ENCODE measurements at places on chromosomes 5 and 9.

DNA sequence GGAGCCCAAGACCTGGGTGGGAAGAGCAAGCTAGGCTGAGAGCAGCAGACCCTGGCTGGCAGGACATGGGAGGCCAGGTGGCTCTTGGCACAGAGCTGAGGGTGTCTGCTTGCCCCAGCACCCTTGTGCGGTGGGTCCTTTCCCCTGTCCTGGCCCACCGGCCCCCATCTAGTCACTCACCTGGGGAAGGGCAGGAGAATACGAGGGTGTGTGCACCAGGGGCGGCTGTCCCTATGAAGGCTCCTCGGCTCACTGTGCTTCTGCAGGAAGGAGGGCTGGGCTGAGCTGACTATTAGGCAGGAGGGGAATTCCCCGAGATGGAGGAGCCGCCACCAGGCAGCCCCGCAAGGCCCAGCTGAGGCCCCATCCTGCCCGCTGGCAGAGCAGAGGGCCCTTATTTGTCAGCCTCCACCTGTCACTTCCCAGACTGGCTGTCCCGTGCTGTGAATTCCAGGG, 6.1 kb upstream of the TNIP1 start:
- no peak for DNase-seq

DNA sequence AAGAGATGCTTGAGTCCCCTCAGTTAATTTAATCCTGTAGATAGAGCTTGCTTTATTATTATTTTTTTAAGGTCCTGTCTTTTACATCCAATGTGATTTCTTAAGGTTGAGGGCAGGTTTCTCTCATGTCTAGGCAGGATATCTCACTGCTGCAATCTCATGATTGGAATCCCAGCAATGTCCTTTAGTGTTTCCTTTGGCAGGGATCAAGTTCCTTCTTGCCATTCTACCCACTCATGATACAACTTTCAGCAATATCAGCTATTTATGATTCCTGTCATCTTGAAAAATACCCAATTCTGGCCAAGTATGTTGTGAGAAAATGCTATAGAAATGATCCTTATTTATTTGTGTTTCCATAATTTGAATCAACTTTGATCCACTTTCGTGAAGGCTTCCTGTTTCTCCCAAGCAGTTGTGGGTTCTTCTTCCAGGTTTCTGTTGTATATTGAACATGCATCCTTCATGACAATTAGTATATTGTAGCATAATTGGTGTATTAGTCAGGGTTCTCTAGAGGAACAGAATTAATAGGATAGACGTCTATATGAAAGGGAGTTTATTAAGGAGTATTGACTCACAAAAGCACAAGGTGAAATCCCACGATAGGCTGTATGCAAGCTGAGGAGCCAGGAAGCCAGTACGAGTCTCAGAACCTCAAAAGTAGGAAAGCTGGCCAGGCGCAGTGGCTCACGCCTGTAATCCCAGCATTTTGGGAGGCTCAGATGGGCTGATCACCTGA, 18.4 kb upstream of the VPS13A start:
- no peak for DNase-seq

DNA sequence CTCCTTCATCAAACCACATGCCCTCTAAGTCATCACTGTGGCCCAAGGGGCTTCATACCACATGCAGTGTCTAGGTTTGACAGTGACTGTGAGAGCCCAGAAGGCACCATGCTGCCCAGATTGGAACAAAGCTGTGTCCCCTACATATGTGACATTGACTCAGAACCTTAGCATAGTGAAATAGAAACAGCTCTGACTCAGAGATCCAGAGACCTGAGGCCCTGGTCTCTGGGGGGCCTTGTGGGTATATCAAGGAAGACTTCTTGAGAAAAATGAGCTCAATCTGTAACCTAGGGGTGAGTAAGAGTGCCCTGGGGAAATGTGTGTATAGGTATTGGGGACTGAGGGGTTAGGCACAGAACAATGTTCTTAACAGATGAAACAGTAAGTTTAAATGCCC, 7.1 kb upstream of the ENTREP1 start:
- DNase-seq: no peak

DNA sequence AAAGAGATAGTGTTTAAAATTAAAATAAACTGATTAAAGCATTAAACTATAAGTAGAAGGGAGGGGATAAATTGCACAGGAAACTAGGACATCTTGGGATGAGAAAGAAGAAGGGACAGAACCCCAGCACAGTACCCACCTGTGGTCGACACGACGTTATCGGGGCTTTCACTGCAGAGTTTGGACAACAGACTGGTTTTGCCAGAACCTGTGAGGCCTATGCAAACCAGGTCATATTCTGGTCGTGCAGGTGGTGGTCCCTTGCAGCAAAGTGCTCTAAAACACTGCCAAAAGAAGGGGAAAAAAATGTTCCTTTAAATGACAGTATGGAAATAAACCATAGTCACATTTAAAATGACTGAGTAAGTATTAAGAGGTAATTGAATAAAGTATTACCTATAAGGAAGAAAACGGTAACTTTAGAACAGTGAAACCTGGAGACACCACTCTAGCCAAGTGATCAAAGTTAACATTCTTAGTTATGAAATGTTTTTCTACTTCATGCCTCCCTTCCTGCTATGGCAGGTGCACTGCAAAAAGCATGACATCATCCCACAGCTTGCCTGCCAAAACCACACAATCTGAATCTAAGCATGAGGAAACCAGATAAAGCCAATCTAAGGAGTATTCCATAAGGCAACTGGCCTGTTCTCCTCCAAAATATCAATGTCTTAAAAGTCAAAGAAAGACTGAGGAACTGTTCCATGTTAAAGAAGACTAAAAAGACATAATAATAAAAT, 138.6 kb downstream of the ARL15 start:
- no peak for DNase-seq

- DNase-seq: no peak
Measured at GRCh38 chr5:173752653-173753052, 135.5 kb upstream of the CPEB4 start.
